Occipital lobe (tissue), 3 donors: ENCODE measurements at places on chromosomes 3 and 15.

DNA sequence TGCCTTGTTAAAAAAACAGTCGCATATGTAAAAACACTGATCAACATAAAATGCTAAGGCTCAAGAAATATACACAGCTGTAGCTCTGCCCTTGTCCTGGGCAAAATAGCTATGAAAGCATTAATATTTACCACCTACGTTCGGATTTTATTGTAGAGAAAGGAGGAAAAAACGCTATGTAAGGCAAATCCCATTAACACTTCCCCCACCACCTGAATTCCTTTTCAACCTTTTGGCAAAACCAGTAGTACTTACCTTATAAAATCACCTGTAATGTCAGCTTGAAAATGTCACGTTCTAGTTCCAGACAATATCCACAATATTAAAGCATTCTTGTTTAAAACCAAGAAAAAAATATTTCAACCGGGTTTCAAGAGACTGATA lies 3.6 kb downstream of the TRA2B start:
- no peak for DNase-seq

DNA sequence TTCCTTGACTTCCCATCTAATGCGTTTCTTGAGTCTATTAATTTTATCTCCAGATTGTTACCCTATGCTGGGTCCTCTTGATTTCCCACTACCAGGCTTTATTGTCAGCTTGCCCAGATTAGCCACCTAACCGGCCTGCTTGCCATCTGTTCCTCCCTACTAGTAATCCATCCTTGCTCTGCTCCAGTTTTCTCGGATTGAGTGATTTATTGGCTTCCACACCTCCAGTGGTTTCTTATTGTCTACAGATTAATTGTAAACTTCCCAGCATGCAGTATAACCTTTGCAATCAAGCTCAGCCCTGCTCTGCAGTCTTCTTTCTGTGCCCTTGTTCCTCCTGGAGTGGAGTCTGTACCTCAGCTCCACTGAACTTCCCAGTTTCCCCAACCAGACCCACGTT lies 63.4 kb downstream of the ARHGEF26 start:
- DNase-seq, result no peak

- DNase-seq, result no peak
Observed at GRCh38 chr3:4882548-4882947, 96.7 kb upstream of the BHLHE40 start.

DNA sequence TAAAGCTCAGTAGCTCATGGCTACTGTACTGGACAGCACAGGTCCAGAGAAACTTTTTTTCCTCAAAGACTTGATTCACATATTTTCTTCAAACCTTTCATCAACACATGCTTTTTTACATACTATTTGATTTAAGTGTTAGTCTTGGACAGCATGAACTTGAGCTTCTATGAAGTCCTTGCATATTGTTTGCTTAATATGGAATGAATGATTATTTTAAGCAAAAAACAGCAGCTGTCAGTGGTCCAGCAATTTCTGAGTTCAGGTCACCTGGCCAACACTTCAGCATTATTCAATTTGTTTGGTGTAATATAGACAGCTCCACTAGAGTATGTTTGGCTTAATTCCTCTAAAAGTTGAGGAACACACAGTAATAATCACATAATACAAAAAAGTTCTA lies 141.4 kb downstream of the PEX5L start:
- no peak for DNase-seq

DNA sequence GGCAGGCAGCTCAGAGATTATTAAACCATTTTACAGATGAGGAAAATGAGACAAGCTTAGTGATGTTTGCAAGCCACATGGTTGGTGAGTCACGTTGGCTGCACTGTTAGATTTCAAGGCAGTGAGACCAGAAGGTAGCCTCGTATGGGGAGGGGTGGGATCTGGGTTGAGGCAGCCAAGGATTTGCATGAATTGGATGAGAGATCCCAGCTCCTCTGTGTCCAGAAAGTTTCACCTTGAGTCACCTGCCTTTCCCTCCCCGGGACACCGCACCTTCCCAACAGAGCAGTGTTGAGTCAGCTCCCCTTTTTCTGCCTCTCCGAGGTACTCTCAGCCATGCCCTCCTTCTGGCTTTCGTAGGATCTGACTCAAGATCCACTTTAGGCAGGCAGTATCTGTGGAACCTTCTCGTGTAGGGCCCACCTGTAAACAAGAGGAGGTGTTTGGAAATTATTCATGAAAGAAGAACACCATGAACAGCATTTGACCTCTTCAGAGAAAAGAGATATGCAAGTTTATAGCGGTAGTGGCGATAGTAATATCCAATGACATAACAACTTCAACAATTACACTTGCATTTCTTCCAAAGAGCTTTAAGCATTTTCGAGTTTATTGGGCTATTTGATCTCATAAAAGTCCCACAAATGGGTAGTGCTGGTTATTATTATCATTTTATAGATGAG lies 46.8 kb upstream of the VPS8 start:
- DNase-seq, result no peak

DNA sequence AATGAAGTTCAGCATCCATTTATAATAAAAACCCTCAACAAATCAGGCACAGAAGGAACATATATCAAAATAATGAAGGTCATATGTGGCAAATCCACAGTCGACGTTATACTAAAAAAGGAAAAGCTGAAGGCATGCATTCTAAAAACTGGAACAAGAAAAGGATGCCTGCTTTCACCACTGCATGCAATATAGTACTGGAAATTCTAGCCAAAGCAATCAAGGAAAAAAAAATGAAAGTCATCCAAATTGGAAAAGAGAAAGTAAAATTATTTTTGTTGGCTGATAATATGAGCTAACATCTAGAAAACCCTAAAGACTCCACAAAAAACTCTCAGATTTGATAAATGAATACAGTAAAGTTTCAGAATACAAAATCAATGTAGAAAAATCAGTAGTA lies 1123.2 kb downstream of the TBL1XR1 start:
- DNase-seq, result no peak

DNA sequence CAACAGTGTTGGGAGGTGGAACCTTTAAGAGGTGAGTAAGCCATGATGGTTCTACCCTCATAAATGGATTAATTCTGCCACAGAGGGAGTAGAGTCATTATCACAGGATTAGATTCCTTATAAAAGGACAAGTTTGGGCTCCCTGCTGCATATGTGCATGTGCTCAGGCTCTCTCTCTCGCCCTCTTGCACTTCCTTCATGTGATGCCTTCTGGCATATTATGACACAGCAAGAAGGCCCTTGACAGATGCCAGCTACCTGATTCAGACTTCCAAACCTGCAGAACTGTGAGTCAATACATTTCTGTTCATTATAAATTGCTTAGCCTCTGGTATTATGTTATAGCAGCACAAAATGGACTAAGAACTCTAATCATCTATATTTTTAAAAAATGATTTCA lies 205.3 kb downstream of the CTNNB1 start:
- DNase-seq, result no peak

DNA sequence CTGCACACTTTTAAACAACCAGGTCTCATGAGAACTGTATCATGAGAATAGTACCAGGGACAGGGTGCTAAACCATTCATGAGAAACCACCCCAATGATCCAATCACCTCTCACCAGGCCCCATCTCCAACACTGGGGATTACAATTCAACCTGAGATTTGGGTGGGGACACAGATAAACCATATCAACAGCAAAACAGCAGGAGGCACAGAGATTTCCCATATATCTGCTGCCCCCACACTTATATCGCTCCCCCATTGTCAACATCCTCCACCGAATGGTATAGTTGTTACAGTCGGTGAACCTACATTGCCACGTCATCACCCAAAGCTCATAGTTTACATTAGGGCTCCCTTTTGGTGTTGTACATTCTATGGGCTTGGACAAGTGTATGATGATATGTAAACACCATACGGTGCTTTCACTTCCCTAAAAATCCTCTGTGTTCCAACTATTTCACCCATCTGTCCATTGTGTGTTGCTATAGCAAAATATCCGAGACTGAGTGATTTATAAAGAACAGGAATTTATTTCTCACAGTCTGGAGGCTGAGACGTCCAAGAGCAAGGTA lies 224.8 kb downstream of the FAM43A start:
- no peak for DNase-seq

GRCh38 chr3:150429767-150430671 lies 21.9 kb downstream of the TSC22D2 start:
- no peak for DNase-seq

DNA sequence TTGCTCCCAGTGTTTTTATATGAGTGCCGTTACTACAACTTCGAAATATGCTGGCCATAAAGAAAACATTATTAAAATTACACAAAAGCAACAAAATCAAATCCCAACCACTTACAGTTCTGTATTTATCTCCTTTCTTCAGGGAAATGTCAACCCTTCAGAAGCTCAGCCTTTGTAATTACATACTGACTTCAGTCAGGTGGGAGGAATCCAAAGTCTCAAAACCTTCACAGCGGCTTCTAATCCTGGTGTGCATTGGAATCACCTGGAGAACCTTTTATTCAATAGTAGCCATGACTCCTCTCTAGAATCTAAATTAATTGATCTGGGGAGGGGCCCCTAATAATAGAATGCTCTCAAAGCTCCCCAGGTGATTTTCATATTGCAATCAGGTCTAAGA lies 463.7 kb upstream of the ARHGEF26 start:
- DNase-seq, result no peak

- DNase-seq, result no peak
Observed at GRCh38 chr15:75023872-75024636, 664 bp downstream of the PPCDC start.

GRCh38 chr3:38177181-38177580 lies 11.8 kb downstream of the OXSR1 start:
- DNase-seq, result no peak

DNA sequence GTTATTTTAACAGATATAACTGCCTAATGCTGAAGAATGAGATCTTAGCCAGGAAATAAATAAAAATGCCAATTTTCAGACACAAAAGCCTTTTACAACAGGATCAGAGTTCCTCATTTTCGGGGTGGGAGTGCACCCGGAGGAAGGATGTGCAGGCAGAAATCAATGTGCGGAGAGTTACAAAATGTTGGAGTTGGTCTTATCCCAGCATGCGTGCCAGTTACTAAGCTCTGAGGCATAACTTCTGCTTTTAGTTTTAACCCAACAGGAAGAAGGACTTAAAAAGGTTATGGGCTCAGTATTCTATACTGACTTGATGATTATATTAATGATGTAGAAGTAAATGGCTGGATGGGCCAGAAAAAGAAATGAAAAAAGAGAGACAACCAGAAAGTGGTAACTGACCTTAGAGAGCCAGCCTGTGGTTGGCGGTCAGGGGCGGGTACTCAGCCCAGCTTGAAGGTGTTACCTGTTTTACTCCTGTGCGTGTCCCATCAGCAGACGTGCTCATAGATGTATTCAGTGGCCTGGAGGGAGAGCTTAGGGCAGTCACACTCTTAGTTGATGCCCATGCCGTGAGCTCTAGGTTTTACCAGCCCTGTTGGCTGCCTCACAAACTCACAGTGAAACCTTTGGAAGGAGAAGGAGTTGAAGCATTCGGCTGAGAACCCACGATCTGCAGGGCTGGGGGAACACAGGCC lies 164.7 kb downstream of the SV2B start:
- no peak for DNase-seq

- DNase-seq, result no peak
Observed at GRCh38 chr3:49872801-49873281, 3.1 kb upstream of the CAMKV start.

DNA sequence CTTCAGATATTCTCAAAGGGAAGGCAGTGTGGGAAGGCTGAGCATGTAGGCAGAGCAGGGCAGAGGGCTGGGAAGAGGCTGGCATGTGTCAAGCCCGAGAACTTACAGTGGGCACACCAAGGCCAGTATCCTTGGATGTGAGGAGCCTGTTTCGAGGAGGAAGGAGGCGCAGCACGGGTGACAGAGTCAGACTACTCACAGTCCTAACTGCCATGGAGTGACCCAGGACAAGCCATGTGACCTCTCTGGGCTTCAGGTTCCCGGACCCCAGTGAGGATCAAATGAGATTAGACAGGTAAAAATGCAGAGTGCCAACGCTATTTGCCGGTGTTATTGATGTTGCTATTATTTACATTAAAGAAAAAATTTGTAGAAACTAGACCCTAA lies 65.3 kb downstream of the NSMCE3 start:
- no peak for DNase-seq

GRCh38 chr3:127847236-127847720 lies 25.0 kb upstream of the MGLL start:
- DNase-seq, result no peak
